ENCODE measurements at places on chromosomes 4 and X.

- DNase-seq = no peak
These were observed 116.6 kb upstream of the FRMPD4 start for GRCh38 chrX:12021698-12022097.

- DNase-seq = no peak
These were observed 39.9 kb upstream of the SPIN2A start for GRCh38 chrX:57177070-57177469.

DNA sequence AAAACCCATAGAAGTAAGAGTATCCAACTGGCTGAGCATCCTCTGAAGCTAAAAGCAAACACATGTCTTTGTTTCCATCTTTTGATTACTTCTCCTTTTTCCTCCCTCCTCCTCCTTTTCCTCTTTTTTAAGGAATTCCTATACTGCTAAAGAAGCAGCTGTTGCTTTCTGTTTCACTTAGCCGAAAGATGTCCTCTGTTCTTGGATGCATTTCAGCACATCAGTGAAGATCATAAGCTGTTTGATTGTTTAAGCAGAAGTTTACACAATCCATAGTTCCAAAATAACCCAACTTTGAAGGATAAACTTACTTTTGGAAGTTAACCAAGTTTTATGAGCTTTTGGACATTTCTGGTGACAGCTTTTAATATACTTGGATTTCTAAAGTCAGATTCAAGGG is 55.1 kb upstream of the TNIP3 start:
- no peak for DNase-seq

DNA sequence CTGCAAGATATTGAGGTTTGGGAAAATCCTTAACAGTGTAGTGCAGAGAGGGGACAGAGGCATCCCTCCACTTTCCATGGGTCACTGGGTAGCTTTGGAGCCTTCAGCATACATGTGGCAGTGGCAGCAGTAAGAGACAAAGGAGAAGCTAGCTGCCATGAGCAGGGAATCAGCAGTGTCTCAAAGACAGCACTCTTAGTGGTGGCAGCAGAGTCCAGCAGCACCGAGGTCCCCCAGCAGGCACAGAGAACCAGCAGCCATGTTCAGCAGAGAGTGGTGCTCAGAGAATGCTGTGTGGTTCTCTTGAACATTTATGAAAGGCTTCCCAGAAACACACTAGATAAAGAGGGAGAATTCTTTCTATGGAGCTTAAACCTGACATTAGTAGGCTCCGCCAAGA is 308.5 kb downstream of the CENPC start:
- no peak for DNase-seq

- DNase-seq = no peak
These were observed 65.4 kb downstream of the CCKAR start for GRCh38 chr4:26424838-26425237.

Data from NCI-H2029 (cell line).